ENCODE measurements at places on chromosomes 7 and 10.

- DNase-seq = no peak
Observed at GRCh38 chr10:51369903-51370302, 295.6 kb downstream of the PRKG1 start.

DNA sequence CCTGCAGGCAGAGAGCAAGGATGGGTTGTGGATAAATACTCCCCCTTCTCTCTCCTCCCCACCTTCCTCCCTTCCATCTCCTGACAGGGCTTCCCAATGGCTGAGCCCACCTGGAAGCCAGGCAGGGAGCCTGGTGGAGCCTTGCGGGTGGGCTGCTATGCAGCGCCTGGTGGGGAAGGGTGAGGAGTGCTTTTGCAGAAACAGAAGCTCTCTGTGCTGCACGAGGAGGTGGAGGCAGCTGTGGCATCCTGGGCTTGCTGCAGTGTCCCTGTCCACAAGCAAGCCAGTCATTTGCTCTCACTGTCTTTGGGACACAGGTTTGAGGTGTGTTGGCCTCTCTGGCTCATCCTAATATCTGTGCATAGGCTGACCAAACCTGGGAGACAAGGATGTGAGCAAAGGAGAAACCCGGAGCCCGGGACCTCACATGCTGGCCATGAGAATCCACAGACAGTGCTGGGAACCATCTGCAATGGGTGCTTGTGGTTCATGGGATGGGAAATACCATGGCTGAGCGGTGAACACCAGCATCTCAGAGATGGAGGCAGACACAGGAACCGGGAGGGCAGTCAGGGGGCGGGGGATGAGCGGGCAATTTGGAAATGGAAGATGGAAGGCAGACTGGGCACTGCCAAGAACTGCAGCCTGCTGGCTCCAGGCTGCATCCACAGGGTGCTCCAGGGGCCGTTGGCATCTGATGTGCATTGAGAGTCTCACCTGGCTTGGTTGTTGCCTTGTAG is 364.2 kb downstream of the GLRX3 start:
- DNase-seq = no peak

- peak; percentile 12 for DNase-seq
Observed at GRCh38 chr7:127447326-127447945, 54.9 kb upstream of the ZNF800 start.

DNA sequence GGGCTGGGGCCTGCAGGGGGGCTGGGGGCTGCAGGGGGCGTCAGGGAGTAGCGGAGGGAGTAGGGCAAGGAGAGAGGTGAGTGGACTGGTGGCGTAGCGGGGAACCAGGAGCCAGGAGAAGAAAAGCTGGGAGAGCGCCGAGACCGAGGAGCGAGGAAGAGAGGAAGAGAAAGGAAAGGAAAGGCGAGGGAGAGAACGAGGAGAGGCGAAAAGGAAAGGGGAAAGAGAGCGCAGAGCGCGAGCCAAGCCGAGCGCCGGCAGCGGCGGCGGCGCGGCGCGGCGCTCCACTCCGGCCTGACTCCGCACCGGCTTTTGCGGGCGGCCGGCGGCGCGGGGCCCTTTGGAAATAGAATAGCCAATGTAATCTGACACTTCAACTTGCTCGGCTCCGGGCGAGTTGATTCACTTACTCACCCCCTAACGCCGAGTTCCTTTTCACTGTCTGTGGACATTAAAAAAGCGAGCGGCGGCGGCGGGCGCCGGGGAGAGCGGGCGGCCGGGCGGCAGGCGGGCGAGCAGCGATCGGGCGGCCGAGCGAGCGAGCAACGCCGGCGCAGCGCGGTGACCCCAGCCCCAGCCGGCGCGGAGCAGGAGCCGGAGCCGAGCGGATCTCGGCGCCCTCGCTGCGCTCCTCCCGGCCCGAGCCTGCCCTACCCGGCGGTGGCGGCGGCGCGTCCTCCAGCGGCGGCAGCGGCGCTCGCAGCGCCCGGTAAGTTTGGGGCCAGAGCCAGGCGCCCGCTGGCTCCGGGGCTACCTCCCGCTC is at the start of gene ZMIZ1:
ZMIZ1 (plus strand) TSS at position 405 of the 763 bp plus-strand sequence. CDS start 132,667 bp downstream, outside the sequence.
- DNase-seq = peak; percentile 70

GRCh38 chr7:113159746-113160339 is 41.5 kb upstream of the SMIM30 start:
- no peak for DNase-seq

DNA sequence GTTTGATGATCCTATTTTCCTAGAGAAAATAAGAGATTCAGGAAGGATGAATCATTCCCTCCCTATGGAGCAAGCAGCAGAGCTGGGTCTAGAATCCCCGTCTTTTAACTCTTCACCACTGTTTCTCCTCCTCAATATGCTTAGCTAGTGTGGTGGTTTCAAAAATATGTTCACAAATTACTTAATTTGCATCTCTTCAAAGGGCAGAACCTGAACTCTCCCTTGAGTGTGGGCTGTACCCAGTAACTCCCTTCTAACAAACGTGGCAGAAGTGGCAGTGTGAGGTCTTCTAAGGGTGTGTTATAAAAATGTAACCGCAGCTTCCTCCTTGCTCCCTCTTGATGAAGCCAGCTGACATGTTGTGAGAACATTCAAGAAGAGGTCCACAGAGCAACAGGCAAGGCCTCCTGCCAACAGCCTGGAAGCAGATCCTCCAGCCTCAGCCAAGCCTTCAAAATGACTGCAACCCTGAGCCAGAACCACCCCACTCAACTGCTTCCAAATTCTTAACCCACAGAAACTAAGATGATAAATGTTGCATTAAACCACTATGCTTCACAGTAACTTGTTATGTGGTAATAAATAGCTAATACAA is 36.6 kb downstream of the SRPK2 start:
- DNase-seq = peak; percentile 47

- DNase-seq = no peak
Observed at GRCh38 chr10:119644994-119645393, 6.2 kb upstream of the BAG3 start.

DNA sequence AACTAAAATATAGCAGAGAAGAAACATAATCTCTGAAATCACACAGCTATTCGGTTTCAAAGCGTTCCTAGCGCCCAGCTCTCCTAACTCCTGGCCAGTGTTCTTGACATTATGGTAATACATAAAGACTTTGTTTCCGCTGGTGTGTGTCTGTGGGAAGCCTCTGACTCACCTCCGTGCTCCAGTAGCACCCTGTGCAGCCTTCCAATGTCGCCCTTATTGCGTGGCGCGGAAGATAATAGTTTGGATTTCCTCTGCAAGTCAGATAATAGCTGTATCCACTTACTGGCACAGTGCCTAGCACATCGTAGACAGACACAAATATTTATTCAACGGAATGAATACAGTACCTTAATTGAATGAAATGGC is 570 bp downstream of the BMS1 start:
- DNase-seq = no peak

- no peak for DNase-seq
Observed at GRCh38 chr7:80078159-80078731, 56.4 kb upstream of the GNAI1 start.

- DNase-seq = no peak
Observed at GRCh38 chr10:128058106-128058749, 68.0 kb downstream of the MKI67 start.

- DNase-seq = no peak
Observed at GRCh38 chr10:130049987-130050386, 60.6 kb downstream of the C10orf143 start.

DNA sequence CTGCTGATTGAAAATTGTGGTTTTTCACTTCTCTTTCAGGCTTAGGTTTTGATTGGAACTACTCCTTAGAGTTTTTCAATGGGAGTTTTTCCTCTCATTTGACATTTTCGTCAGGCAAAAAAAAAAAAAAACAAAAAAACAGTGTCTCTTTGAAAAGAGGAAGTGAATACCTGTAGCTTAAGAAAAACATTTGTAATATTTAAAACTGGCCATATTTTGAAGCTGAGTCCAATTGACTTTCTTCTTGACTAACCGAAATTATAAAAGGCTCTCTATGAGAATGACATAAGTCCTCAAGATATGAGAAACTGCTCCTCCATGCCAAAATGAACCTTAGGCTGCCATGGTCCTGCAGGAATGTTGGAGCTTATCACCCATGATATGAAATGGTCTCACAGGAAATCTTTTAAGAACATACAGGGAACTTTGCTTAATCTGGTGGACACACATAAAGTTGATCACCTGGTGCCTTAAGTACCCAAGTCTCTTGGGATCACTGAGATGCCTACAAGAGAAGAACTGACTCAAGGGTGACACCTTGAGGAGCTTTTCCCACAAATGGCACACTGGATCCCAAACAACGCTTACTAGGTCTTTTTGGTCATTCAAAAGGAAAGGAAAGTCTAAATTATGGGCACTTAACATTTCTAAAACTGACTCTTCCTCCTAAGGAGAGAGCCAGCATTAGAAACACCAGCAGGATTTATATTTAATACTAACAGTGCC is 263.4 kb downstream of the CDC14C start:
- DNase-seq = no peak

GRCh38 chr10:35336084-35336831 is at the start of gene CCNY:
TSS of gene CCNY (plus strand) at chr10:35336509. CDS start at chr10:35337054, 545 bp downstream.
- DNase-seq = peak; percentile 67

- DNase-seq = no peak
Observed at GRCh38 chr7:1741751-1742554, 71.9 kb downstream of the ELFN1 start.

DNA sequence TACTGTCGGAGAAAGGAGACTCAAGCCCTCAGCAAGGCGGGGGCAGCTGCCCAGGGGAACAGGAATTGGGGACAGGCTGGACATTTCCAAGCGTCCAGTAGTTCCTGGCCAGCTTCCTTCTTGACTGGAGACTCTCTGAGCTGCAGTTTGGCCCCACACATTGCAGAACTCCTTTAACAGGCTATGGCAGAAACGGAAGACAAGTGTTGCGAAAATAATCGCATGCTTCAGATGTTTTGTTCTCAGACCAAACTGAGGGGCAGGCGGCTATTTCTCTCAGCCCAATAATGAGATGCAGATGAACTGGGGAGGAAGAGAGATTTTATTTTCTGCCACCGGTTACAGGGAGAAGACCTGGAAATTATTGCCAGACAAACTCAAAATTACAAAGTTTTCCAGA is 88.0 kb upstream of the PFKP start:
- DNase-seq = no peak

- DNase-seq = peak; percentile 14
Observed at GRCh38 chr7:142717453-142717852, 31.8 kb upstream of the PRSS1 start.

DNA sequence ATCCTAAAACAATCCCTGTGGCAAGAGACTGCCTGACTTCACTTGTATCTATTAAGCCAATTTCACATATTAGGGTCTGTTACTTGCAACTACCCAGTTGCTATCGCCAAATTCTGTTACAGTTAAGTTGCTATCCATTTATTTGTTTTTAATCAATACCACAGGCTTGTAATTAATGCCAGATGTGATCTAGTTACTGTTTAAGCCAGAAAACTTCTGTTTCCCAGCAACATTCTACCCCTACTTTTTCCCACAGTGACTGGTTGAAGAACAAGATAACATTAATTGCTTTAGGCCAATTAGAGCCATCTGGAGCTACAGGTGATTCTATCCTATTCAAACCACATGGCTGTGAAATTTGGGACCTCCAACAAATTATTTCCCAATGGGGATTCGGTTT is 131.3 kb downstream of the ALOX5 start:
- DNase-seq = no peak

DNA sequence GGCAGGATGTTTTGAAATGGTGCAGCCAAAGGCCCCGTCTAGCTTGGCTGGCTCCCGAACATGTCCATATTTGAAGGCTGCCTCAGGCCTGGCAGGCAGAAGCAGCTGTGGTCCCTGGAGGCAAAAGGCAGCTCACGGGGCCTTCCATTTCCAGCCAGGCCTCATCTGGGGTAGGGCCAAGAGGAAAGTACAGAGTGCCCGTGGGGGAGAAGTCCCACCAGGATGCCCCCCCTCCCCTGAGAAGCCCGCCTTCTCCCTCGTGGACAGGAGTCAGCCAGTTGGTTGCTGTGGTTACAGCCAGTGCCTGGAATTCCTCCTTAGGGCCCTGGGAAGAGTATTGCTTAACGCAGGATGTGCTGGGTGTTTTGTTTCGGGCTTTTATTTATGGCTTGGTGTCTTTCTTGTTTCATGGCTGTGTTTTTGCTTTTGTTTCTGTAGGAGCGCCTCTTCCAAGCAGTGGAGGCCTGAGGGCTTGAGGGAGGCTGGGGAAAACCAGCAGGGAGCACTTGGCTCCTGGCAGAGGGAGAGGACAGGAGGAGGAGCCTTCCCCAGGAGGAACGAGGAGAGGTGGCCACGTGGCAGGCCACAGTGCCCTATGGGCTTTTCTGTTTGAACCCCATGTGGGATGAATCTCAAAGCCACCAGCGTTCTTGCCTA is 45.4 kb downstream of the CHST3 start:
- no peak for DNase-seq

DNA sequence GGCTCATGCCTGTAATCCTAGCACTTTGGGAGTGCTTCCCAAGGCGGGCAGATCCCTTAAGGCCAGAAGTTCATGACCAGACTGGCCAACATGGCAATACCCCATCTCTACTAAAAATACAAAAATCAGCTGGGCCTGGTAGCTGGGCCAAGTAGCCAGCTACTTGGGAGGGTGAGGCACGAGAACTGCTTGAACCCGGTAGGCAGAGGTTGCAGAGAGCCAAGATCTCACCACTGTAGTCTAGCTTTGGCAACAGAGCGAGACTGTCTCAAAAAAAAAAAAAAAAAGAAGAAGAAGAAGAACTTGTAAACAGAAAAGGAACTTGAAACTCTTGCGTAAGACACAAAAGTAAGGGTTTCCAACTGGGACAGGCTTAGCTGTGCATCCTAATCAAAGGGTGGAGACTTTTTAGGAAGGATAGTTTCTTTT is 5.6 kb upstream of the IFIT2 start:
- no peak for DNase-seq

DNA sequence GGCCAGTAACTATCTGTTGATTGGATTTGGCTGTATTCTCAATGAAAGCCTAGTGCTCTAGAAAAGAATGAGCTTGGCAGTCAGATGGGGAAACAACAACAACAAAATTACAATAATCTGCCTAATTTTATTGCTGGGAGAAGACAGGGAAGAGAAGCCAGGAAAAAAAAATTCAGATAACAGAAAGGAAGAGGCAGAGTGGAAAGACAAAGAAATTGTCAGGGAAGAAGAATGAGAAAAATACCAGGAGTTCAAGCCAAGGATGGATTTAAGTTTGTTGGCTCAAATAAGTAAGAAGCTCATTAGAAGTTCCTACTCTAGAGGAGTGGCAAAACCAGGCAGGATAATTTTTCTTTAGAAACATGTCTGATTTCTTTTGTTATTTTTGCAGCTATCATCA is 45.9 kb upstream of the PRKG1 start:
- no peak for DNase-seq

GRCh38 chr7:158061884-158062656 is 525.6 kb downstream of the PTPRN2 start:
- no peak for DNase-seq

DNA sequence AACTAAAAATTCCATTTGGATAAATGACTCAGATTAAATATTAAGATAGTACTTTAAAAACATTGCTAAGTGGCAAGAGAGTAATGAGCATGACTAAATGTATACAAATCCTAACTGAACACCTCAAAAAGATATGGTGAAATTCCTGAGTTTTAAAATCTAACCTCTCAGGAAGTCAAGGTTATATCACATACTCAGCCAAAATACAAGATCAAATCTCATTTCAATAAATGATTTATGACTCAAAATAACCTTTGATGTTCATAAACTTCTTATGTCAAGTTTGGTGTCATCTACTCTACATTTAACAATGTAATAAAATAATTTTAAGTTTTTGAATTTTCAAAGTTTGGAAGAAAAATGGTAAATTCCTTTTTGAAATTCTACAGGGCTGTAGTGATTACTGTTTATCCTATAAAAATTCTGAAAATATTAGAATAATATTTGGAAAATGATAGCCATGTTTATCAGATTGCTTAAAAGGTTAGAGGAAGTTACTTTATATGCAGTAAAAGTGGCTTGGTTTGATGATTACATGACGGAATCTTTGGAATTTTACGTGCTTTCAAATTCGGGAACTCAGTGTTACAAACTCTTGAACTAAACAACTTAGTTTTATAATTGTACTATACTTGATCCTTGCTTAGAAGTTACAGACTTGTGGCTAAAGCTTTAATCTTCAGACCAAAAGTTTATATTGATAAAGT is 43.7 kb downstream of the ASZ1 start:
- no peak for DNase-seq

Measured in effector memory CD4-positive, alpha-beta T cell (primary cell).